ENCODE measurements at places on chromosomes 16 and 17. TPM values are rescaled to one million over a fixed set of nuclear protein-coding genes. Genes with fewer than 3 reads are reported as not detected.

- H3K36me3 ChIP-seq = no peaks in the 10 kb centered on the region
- no peaks in the 10 kb centered on the region for H3K27me3 ChIP-seq
- no peak overlapping the region for H3K27ac ChIP-seq
- no peak overlapping the region for H3K4me3 ChIP-seq
Measured at GRCh38 chr16:17149904-17150483, 320.8 kb downstream of the XYLT1 start.

DNA sequence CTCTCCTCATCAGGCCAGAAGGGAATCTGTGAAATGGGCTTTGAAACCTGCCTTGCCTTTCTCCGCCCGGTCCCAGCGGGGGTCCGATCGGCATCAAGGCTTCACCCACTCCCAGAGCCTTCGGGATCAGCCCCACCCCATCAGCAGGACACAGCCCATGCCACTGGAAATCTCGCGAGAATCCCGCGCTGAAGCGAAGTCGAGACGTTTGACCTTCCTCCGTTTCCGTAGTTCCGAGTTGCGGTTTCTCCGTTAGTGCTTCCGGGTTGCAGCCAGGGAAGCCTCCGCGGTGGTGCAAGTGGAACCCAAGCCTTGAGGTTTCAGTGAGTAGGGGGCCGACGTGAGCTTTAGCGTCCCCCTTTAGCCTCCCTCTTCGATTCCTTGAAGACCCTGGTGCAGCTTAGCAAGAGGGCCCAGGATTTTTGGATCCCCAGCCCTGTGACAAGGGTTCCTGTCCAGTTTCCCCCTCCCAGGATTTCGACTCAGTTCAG is at the start of gene COASY:
COASY (plus strand) TSS at position 252 of the 491 bp plus-strand sequence. CDS start 475 bp downstream, outside the sequence.
- no peaks in the 10 kb centered on the region for H3K27me3 ChIP-seq
- H3K36me3 ChIP-seq = peaks cover 10% of the 10 kb centered on the region
- DNase-seq = peak; percentile 95
- peaks cover 8% of the 10 kb centered on the region for H3K4me1 ChIP-seq

- H3K4me1 ChIP-seq = no peaks in the 10 kb centered on the region
- H3K36me3 ChIP-seq = no peaks in the 10 kb centered on the region
- H3K4me3 ChIP-seq = no peak overlapping the region
Measured at GRCh38 chr17:10394201-10394887, 21.5 kb upstream of the MYH13 start.

SAMD14 gene
- 0.16 TPM for total RNA-seq

KRT36 gene
- not detected for total RNA-seq

All from pancreas (tissue), 10 donors.